ENCODE measurements at places on chromosomes 2 and 18.

GRCh38 chr2:153912798-153913396 is 41.2 kb downstream of the GALNT13 start:
- no peak for DNase-seq

- DNase-seq = no peak
These were observed 7.5 kb upstream of the KCNG2 start for GRCh38 chr18:79789901-79790890.

- no peak for DNase-seq
These were observed 154.5 kb upstream of the CCDC68 start for GRCh38 chr18:55113800-55114199.

- no peak for DNase-seq
These were observed 364.0 kb downstream of the METTL4 start for GRCh38 chr18:2207294-2207693.

DNA sequence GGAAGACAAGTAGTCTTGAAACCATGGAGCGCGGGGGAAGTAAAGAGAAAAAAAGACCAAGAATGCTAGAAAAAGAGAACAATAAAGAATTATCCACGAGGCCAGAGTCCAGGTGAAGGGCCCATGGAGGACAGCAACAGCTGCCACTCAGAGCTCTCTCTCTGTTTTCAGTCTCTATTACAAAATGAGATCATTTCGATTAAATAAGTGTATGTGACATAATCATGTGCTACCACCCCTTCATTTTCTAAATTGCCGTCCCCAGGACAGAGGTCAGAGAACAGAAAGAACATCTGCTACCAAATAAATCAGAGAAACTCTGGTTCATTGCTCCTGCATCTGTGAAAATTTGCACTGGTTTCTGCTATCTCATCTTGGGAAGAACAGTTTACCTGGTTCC is 838.7 kb downstream of the RNF144A start:
- DNase-seq = no peak

GRCh38 chr18:623761-624620 is 27.2 kb downstream of the CLUL1 start:
- peak; percentile 55 for DNase-seq

DNA sequence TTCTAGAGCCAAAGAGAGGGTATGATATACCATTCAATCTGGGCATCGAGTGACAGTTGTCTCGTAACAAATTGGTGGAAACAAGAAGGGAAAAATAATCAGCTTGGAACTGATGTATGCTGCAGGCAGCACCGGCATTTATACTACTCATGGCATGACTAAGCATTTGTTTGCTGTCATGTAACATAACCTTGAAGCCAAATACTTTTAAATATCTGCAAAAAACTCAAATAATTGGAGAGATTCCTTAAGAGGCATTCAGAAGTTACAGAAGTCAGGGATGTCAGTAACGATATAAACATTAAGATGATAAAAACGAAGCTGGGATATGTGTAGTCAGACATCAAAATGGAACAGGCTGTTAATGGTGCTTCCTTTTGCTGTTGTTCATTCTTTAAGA is 157.3 kb upstream of the MMADHC start:
- peak; percentile 68 for DNase-seq

- no peak for DNase-seq
These were observed 1.9 kb downstream of the OTX1 start for GRCh38 chr2:63052411-63053080.

DNA sequence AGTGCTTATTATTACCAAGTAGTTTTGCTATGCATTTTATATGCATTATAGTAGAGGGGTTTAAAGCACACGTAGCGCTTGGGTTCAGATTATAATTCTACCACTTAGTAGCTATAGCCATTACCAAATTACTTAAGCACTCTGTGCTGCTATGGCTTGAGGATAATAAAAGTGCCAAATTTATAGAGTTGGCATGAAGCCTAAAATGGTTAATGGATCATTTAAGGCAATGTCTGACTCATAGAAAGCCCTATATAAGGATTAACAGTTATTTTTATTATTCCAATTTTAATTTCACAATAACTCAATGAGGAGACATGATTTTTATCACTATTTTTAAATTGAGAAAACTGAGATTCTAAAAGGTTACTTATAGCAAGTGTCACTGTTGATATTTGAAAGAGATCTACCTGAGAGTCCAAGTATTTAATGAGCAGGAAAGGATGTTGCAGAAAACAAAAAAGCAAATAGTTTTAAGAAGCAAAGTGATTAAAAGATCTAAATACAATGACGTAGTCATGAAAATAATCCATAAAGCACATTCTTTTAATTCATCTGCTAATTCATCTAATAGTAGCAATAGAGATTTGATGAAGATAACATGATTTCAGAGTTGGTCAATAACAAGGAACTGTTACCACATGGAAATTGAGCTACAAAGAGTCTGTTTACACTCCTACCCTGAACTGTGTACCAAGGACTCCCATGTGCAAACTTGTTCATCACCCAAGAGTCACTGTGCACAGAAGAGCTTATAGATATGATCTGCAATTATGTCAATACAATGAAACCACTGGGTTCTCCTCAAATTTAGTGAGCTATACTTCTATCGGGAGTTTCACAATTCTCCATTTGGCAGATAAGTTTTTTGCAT is 78.8 kb upstream of the DTNA start:
- DNase-seq = no peak

GRCh38 chr18:32360682-32361345 is 109.9 kb downstream of the GAREM1 start:
- DNase-seq = no peak

GRCh38 chr18:24398540-24398939 is 916 bp upstream of the OSBPL1A start:
- peak; percentile 61 for DNase-seq

- DNase-seq = no peak
These were observed 3.4 kb upstream of the STAMBP start for GRCh38 chr2:73825408-73825807.

GRCh38 chr2:169752752-169753151 is 19.1 kb downstream of the KLHL23 start:
- no peak for DNase-seq

DNA sequence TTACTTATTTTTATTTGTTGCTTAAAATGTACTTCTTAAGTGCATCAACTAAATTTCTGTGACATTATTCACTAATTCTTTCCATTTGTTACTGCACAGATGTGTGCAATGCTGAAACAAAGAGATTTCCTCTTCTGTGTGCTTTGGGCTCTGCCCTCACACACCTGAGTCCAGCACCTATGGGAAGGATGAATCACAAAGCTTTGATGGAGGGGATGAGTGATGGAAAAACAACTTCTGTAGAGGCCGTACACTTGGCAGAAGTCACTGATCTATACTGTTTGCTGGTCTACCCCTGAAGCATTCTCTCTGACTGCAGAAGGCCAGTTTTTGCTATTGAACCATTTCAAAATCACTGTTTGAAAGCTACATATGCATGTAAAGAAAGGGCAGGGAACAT is 178.4 kb downstream of the ZEB2 start:
- no peak for DNase-seq

DNA sequence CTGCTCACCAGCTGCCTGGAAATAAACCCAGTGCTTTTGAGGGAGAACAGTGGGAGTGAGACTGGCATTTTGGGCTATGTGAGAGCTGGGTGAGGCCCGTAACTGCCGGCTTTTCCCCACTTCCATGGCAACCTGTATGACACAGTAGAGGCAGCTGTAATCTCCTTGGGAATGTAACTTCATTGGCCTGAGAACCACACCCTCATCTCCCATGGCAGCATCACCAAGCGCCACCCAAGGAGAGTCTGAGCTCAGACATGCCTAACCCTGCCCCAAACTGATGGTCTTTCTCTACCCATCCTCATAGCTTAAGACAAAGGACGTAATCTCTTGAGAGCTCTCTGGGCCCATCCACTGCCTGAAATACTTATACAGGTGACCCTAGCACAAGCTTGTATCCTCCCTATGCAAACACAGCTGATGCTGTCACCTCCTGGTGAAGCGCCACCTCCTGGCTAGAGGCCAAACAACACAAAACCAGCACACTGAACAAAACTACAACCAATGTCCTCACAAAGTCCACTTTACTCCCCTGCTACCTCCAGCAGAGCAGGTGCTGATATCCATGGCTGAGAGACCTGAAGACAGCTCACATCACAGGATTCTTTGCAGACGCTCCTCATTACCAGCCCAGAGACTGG is 763.4 kb upstream of the NRXN1 start:
- no peak for DNase-seq

- peak; percentile 61 for DNase-seq
These were observed 227.6 kb upstream of the ETAA1 start for GRCh38 chr2:67169417-67170140.

- no peak for DNase-seq
These were observed 86.7 kb downstream of the ATL2 start for GRCh38 chr2:38290332-38290731.

DNA sequence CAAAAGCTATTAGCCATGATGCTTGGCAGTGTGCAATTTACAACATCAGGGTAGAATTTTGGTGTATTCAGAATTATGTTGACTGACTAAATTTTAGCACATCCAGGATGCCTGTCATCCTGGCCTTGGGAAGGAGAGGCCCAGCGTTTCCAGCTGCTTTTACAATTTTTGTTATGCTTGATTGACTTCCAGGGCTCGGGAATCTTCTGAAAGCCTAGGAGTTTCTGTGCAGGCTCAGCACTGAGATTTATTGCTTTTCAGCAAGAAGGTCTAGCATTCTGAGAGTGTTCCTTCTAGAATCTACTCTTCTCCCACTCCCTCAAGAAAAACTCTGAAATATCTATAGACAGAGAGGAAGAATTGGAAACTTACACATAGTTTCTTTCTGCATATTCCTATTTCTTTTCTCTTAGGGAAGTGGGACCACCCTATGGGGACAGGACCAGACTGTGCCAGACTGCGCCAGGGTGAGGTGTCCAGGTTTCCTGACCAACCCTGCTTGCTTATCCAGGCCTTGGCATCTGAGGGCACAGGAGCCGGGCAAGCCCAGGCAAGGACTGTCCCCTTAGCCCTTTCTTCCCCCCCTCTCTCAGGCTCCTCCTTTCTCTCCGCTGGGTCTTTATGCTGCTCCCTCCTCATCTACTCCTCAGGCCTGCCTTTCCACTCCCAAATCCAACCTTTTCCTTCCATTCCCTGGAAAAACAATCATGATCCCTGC is 26.9 kb downstream of the MAIP1 start:
- peak; percentile 7 for DNase-seq

- DNase-seq = no peak
These were observed 141.8 kb upstream of the BCL2L11 start for GRCh38 chr2:110978756-110979470.

DNA sequence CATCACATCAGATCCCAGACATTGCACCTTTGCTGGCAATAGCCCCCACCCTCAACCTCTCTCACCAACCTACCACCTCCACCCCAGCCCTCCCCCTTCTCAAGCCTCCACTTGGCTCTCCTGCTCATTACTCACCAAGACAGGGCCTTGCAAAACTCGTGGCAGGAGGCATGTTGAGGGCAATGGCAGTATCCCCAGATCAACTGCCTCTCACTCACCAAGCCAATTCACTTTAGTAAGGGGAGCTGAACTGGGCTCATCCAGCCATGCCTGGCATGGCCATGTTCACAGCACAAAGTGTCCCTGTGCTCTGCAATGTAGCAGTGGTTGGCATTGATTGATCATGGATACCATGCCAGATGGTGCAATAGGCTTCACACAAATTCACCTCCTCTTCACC is 46.3 kb upstream of the TEX51 start:
- DNase-seq = no peak

GRCh38 chr2:115542331-115542730 is 1099.9 kb downstream of the DPP10 start:
- DNase-seq = no peak

GRCh38 chr2:56666777-56667176 is 483.0 kb downstream of the CCDC85A start:
- DNase-seq = peak; percentile 26

GRCh38 chr18:63523660-63524059 is 18.5 kb upstream of the SERPINB12 start:
- DNase-seq = peak; percentile 7

GRCh38 chr2:191064590-191064989 is 50.6 kb upstream of the STAT1 start:
- DNase-seq = no peak

DNA sequence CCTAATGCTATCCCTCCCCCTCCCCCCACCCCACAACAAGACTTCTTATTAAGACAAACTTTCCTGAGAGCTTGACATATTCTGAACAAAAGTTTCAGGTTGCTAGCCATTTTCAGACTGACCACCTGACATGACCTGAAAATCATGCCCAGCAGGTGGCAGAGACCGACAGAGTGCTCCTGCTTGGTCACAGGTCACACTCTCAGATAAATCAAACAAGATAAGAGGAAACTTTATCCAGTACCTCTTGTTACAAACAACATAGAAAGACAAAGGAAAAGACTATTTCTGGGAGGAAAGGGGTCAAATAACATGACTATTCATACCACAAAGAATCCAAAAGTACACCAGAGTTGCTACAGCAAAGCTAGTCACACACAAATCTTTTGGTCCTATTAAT is 107.4 kb downstream of the TMEM200C start:
- DNase-seq = no peak

DNA sequence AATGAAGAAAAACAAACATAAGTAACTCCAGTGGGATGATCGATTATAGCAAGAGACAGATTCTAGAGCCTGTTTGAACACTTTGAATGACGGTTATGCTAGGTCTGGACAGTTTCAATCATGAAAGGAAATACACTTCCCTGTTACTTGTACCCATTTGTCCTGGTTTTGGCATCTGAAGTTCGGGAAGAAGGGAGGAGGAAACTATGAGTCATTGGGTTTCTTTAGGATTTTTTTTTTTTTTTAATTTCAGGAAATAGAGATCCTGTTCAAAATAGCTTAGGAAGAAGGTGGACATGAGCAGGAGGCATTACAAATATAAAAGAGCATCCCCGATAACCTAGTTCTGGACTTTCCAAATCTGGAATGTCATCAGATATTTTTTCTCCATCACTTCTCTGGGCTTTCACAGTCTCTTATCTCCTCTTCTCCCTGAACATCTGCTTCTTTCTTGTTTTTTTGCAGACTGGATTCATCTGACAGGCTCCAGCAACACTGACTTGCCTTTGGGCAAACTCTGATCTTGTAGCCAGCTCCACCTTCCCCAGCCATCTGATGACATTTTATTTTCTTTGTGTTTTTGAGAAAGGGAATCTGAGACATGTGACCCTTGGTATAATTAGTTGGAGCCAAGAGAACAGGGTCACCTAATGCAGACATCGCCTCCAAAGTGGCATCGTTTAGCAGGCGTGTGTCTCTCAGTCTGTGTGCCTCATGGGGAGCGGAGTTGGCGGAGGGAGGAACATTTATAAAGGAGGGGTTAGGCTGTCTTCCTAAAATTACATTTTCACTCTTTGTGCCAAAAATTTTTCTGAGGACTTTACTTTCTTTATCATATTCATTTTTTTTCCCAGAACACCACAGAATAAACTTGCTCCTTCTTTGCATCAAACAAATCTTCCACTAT is 195.3 kb upstream of the EPHA4 start:
- no peak for DNase-seq

DNA sequence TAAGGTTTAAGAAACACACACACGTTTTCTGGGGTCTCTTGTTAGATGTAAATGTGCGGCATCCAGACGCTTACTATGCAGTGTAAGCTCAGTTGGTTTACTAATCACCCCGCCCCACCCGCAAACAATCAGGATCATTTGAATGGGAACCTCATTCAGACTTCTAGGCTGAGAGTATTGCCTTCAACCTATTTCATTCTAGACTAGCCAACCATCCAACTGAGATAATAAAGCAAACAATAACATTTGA is 1.3 kb upstream of the FIGN start:
- no peak for DNase-seq

- no peak for DNase-seq
These were observed 113.2 kb downstream of the TSN start for GRCh38 chr2:121868652-121869051.
